T-helper 1 cell (primary cell): ENCODE measurements at places on chromosomes 12 and 14.
A peak's percentile ranks its signal among the peaks of the same experiment; 100 is the strongest.

DNA sequence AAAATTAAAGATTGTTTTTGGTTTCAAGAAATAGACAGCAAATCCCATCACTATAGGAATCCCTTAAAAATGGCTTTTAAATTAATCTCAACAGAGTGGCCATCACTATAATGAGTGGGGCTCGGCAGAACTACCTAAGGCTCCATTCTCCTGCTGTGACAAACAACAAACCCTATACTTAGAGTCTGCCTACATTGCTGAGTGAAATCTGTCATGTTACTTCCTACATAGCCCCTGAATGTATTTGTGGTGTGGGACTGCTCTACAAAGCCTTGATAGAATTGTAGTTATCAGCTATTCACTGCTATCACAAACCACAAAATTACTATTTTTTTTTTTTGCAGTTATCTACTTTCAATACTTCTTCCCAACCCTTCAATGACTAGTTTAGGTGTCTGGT, 538.7 kb upstream of the ATXN7L3B start:
- DNase-seq: no peak

GRCh38 chr12:46763230-46763629, 62.6 kb downstream of the SLC38A4 start:
- peak; percentile 29 for DNase-seq

GRCh38 chr12:124848621-124849380, 14.9 kb downstream of the SCARB1 start:
- no peak for DNase-seq

GRCh38 chr12:128761379-128761790, 62.4 kb downstream of the SLC15A4 start:
- no peak for DNase-seq

- no peak for DNase-seq
Measured at GRCh38 chr12:53978477-53979356, 4.0 kb upstream of the HOTAIR start.

- no peak for DNase-seq
Measured at GRCh38 chr14:85824526-85824925, 294.6 kb downstream of the FLRT2 start.

DNA sequence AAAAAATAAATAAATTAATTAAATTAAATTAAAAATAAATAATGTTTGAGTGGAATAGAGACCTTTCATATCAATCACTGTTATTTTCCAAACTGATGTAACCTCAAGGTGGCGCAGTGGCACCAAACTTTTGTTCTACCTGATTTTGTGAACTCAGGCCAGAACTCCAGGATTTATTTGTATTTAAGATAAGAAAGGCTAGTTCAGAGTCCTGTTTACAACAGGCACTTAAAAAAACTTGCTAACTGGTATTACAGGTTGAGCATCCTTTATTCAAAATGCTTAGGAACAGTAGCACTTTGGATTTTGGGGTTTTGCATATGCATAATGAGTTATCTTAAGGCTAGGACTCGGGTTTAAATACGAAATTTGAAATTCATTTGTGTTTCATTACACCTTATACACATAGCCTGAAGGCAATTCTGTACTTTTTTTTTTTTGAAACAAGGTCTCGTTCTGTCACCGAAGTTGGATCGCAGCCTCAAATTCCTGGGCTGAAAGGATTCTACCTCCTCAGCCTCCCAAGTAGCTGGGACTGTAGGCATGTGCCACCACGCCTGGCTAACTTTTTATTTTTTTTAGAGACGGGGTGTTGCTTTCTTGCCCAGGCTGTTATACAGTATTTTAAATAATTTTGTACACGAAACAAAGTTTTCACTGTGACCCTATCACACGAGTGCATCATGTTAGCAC, 32.4 kb downstream of the YY1 start:
- DNase-seq: no peak

DNA sequence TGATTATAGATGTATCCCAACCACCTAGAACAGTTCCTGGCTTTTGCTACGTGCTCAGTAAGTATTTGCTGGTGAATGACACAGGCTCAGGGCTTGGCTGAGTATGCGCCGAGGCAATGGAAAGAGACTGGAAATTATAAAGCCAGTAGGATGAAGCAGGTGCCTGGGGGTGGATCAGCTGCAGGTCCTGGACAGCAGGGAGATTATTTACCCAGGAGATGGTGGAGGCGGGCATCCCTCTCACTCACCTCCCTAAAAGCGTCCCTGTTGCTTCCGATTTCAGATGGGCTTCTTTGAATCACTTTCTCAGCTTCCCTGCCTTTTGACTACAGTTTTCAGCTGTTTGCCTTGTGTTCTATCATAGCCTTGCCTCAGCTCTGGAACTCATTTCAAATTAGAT, 6.4 kb downstream of the SLC6A13 start:
- no peak for DNase-seq

GRCh38 chr12:989751-990660, 1.0 kb upstream of the ERC1 start:
- peak; percentile 25 for DNase-seq

GRCh38 chr12:69330475-69331473, 17.4 kb upstream of the LYZ start:
- peak; percentile 52 for DNase-seq

DNA sequence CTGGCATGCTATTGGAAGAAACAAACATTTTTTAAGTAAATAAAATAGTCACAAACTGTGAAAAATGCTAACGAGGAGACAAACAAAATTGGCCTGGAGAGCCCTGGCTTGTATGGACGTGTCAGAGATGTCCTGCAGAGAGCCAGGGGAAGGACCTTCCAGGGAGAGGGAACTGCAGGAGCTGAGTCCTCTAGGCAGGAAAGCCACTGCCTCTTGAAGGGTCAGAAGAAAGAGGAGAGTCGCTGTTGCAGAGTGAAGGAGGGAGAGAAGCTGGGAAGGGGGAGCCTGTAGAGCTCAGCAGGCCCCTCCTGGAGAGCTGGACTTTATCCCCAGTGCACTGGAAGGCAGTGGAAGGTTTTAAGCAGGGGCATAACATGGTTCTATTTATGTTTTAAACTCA, 80.3 kb upstream of the PWP1 start:
- DNase-seq: no peak

- no peak for DNase-seq
Measured at GRCh38 chr12:46362895-46363581, 9.5 kb downstream of the SLC38A2 start.

DNA sequence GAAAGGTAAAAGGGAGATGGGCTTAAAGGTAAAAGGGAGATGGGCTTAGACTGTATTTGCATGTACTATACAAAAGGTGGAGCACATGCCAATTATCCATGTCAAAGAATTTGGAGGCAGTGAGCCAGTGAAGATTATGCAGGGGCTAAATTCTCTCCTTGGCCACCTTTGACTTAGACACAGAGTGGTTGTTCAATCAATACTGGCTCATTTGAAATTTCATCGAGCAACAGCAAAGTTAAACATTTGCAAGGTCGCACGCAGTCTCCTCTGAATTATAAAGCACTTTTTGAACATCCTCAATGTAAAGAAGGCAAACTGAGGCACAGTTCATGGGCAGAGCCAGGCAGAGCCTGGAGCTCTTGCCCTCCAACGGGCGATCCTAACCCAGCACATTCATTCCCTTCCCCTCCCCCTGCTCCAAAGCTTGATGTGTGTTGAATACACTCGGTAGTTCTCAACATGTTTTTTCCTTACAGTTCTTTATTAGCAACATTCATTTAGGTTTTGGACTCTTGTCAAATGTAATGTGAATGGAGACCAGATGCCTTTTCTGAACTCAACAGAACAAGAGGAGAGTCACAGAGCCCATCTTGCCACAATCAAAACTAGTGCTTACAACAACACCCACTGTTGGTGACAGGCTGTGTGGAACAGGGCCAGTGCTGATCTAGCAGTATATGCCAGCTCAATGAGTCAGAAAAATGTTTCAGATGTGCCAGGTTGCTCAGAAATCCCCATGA, 169.7 kb upstream of the G2E3 start:
- no peak for DNase-seq
